ENCODE measurements at places on chromosomes 7 and 10. TPM values are rescaled to one million over a fixed set of nuclear protein-coding genes. Genes with fewer than 3 reads are reported as not detected.

OR2A42 gene
- 0.50 TPM for total RNA-seq

FEZF1 gene
- total RNA-seq: not detected

IL6 gene
- total RNA-seq: 1.4 TPM

TAS2R4 gene
- total RNA-seq: 3.5 TPM

TYSND1 gene
- 20.9 TPM for total RNA-seq

CH25H gene
- not detected for total RNA-seq

PTF1A gene
- total RNA-seq: not detected

ACBD7 gene
- 3.1 TPM for total RNA-seq

GPR141 gene
- 0.59 TPM for total RNA-seq

NAMPT gene
- 52.0 TPM for total RNA-seq

SNX10 gene
- 5.1 TPM for total RNA-seq

GRCh38 chr10:128710798-128711183 lies 584.6 kb upstream of the MKI67 start:
- no peak for DNase-seq

- DNase-seq: no peak
Observed at GRCh38 chr10:119174109-119174508, 4.5 kb downstream of the PRDX3 start.

- DNase-seq: no peak
Observed at GRCh38 chr10:74307061-74307651, 156.1 kb downstream of the ADK start.

DNA sequence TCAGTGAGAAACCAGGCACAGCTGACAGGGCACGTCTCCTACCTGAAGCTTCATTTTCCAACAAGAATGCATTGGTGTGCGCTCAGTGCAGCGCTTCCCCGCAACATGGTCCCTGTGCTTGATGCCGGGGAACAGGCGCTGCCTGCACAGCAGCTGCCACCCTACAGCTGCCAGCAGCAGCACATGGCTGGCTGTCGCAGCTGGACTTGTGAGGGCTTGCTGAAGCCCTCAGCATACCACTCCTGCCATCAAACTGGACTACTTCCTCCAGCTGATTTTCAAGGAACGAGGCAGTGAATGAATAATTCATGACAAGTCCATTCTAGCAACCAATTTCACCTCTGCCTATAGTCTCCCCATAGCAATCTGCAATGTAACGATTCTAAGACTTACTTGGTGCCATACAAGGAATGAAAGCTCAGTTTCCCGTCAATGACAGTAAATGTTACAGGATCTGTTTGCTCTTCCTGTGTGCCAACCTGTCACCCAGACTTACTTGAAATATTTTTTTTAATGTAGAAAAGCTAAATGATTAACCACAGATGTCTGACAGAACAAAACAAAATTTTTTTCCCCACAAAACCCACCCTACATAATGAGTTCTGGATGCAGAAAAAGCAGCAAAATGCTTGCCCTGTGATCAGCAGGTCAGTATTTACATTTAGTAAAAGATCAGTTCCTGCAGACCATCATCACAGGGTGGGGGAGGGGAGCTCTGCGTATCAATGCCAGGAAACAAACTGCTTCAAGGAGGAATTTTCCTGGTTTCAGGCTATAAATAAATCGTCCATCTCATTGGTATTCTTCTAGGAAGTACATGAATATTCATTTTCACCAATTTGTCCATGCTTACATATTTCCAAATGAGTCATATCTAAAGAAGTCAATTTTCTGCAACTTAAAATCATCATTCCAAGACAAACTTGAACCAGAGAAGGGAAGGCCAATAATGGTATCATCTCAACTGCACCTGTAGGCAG lies 140.6 kb downstream of the ALOX5 start:
- no peak for DNase-seq

DNA sequence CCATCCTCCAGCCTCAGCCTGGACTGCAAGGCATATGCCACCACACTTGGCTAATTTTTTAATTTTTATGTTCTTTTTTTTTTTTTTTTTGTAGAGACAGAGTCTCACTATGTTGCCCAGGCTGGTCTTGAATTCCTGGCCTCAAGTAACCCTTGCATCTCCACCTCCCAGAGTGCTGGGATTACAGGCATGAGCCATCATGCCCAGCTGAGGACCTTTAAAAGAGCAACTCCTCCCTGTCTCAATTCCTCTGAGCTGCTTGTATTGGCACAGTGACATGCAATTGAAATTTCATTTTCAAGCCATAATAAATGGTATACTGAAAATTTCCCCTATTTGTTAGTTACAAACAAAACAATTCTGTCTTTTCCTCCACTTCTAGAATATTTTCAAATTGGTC lies 19.5 kb downstream of the DNAJB9 start:
- no peak for DNase-seq

DNA sequence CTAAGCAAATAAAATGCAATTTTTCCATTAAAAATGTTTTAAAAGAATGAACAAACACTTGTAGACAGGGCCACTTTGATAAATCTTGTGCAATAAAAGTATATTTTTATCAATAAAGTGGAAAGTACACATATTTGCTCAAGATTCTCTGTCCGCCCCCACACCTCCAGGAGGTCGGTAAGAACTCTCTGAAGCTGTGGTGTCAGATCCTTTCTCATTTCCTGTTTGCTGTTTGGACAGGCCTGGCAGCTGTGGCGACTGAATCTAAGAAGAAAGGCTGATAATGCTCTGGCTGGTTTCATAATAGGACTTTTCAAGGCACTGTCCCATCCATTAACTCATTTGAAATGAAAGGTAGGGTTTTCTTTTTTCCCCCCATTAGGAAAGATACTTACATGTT lies 15.3 kb upstream of the ASB4 start:
- no peak for DNase-seq

- no peak for DNase-seq
Observed at GRCh38 chr7:132956556-132956955, 125.3 kb downstream of the CHCHD3 start.

DNA sequence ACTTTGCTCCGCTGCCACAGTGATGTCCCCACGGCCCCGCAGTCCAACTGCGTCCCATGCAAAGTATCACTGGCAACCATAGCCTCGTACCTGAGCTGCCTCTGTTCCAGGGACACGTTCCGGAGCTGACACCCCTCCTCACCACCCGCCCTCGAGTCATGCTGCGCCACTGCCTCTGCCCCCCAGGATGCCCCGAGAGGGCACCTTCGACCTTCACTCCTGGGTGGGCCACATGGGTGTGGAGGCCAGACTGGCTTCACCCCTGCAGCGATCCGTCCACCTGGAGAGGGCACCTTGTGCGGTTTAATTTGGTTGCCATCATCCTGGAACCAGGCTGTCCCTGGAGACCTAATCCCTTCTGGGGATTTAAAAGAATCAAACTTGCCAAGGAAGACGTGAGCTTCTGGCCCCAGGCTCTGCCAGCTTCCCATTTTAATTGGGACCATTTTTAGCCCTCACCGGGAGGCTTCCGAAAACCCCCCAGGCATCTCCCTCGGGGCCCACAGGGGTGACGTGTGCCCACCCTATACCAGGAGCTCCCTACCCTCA lies 19.2 kb upstream of the TNRC18 start:
- DNase-seq: no peak

GRCh38 chr7:51310131-51310583 lies 6.5 kb downstream of the COBL start:
- DNase-seq: no peak

DNA sequence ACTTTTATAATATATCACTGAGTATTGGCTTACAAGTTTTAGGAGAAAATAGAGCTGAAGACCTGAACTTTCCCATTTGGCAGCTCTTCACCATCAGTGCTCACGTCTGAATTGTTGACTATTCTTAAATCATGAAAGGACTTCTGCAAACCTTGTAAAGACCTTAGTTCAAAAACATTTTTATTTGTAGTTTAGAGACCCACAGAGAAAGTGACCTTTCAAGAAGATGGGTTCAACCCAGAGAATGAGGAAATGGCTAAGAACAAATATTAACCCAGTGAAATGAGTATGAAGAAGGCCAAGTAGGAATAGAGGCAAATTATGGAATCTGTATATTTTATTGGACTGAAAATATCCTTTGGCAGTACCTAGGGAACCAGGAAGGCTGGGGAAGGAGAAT lies 1151.1 kb downstream of the GATA3 start:
- DNase-seq: no peak

DNA sequence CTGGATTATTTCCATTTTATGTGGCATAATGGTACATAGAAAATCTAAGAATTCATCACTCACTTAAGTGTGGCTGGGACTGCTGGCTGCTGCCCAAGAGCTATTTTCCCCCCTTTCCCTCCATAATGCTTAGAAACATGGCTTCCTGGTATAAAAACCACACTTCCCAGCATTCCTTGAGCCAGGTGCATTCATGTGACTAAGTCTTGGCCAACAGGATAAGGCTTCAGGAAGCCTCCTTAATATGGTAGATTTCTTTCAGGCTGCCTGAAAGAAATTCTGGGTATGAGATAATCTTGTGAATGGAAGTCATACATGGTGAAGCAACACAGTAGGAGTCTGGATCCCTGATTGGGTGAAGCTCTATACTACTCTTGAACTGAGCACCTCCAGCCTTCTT lies 178.0 kb downstream of the JAZF1 start:
- DNase-seq: no peak

- DNase-seq: no peak
Observed at GRCh38 chr7:121339082-121339481, 10.3 kb downstream of the WNT16 start.

DNA sequence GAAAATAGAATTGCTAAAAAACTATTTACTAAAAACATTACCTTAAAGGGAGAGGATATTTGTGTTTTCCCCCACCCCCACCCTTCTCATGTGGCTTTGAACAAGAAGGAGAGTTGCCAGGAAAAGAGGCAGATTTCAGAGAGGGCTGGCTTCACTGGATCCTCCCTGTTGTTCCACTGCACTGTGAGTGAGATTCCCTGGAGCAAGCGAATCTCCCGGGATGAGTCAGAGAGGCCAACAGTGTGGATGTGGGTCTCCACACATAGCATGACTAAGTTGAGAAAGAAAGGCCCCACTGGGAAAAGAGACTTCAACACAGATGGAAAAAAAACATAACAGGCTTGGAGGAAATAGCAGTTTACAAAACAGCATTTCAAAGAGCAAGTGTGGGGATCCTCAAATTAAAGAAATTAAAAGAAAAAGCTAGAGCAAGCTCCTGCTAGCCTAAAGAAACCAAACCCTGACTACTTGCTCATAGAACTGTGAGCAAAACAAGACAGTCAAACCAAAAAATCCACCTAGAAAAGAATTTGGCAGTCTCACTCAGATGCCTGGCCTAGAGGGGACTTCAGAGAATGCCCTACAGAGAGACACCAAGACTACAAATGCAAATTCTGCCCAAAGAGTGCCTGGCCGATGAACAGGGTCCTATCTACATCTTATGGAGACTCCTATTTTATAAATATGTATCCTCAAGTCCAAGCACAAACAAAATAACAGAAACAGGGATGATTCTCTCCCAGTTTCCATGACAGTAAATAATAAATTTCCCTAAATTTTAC lies 3.4 kb downstream of the CAV1 start:
- DNase-seq: no peak

DNA sequence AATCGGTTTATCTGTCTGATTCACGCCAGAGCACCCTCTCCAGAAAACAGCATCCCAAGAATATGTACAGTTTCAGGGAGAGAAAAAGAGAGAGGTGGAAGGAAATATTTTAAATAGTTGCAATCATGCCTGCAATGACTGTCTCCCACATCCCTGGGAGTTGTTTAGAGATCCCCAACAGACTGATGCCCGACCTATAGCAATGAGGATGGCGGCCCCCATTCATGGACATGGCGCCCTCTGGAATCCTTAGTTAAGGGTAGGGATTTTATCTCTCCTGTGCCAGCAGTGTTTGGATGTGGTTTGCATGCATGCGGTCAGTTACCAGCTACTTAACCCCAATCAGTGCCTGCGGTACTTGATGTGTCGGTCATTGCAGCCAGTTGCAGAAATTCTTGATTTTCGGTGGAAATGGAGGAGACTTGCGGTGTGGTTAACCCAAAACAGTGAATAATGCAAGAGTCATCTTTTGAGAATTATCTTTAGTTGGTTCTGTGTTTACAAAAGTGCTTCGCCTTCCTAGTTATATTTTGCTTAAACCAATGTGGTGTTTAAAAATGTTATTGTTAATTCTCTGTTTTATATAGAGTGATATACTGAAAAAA lies 186.0 kb upstream of the TCF7L2 start:
- DNase-seq: no peak

DNA sequence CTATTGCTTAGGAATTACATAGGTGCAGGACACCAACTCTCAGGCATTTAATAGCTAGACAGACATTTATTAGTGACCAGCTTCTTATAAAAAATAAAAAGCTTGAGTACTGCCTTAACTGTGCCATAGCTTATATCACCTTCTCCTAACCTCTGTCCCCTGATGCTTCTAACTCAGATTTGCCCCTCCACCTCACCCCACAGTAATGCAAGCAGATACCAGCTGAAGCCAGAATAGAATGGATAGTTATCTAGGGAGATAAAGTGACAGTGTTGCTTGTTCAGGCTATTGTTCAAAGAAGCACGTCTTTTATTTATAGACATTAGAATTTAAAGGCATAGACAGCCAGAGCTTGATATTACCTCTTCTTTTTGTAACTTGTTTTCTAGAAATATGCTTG lies 99.6 kb upstream of the GLCCI1 start:
- no peak for DNase-seq

- no peak for DNase-seq
Observed at GRCh38 chr10:56316603-56317002, 44.5 kb downstream of the ZWINT start.
